ENCODE measurements at places on chromosomes 6 and 20.

- no peak for DNase-seq
Measured at GRCh38 chr6:164379795-164380194, 929.6 kb downstream of the C6orf118 start.

- DNase-seq = no peak
Measured at GRCh38 chr6:40377173-40377806, 209.9 kb downstream of the LRFN2 start.

DNA sequence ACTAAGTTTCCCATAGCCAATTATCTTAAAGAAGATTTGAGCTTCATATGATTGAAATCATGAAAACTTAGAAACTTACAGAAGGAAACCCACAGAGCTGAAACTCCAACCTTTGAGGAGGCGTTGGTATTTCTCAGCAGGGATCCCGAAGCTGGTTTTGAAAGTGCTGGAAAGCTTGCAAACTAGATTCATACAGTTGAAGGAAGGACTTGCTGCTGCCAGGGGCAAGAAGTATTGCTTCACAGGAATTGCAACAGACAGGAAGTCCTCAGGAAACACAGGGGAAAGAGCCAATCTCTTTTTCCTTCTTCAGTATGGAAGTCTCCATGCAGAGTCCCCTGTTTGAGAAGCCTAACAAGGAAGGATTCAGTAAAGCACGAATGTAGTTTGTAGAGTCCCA lies 419.7 kb downstream of the CD109 start:
- DNase-seq = no peak

DNA sequence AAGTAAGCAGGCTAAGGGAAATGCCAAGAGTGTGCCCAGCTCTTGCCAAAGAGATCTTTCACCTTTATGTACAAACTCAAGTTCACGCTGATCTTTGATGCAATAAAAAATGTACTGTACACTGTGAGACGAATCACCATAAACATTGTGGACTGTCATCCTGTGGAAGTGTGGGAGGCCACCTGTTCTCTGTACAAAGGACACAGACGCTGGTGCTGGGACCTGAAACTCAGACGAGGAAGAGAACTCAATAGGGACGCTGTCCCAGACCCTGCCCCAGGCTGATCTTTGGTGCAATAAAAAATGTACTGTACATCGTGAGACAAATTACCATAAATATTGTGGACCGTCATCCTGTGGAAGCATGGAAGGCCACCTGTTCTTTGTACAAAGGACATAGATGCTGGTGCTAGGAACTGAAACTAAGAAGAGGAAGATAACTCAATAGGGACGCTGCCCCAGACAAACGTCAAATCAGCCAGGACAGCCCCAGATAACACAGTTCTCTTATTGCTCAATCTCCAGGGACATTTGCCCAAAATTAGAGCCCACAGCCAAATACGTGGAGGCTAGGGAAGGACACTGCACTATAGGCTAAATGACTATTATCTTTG lies 312.7 kb upstream of the SGK1 start:
- no peak for DNase-seq

- no peak for DNase-seq
Measured at GRCh38 chr6:166348305-166348949, 6.1 kb upstream of the SFT2D1 start.

DNA sequence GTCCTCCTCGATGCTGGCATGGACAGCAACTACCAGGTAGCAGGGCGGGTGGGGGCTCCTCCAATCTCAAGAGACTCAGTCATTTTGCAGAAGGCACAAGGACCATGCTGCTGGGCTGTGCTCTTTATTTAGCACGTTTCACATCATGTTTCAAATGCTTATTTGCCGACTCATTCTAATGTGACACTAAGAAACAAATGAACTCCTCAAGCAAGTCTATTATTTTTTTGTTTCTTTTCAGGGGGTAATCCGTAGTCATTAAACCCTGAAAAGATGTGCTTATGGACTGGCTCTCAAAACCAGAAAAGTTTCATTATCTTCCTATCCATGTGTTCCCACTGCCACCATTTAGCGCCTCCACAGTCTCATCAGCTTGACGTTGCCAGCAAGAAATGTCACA lies 92.9 kb downstream of the ANKS1A start:
- no peak for DNase-seq

- DNase-seq = no peak
Measured at GRCh38 chr6:74510878-74511277, 695.0 kb downstream of the COL12A1 start.

- DNase-seq = no peak
Measured at GRCh38 chr20:37327748-37328147, 18.2 kb upstream of the SRC start.

DNA sequence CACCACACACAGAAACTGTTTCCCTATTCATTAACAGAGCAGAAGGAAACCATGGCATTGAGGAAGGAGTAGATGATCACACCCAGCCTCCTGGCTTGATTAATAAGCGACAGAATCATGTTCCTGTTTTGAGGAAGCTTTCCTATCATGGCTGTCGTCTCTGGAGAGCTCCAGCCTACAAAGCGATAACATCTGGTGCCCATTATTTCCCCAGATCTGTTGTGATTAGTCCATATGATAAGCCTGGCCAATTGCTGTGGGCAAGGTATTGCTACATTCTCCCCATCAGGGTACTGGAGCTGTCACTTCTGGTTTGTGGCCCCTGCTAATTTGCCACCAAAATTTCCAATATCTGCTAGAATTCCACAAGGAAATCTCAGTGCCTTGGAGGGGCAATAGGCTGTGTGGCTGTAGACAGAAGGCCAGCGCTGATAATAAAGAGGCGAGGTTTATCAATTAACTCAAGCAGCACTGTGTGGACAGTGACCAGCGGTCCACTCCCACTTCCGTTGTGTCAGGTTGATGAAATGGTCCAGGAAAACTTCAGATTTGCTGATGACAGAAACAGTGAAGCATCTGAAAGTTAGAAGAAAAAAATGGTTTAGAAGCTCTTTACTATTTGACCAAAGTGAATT lies 66.4 kb downstream of the OLIG3 start:
- no peak for DNase-seq

DNA sequence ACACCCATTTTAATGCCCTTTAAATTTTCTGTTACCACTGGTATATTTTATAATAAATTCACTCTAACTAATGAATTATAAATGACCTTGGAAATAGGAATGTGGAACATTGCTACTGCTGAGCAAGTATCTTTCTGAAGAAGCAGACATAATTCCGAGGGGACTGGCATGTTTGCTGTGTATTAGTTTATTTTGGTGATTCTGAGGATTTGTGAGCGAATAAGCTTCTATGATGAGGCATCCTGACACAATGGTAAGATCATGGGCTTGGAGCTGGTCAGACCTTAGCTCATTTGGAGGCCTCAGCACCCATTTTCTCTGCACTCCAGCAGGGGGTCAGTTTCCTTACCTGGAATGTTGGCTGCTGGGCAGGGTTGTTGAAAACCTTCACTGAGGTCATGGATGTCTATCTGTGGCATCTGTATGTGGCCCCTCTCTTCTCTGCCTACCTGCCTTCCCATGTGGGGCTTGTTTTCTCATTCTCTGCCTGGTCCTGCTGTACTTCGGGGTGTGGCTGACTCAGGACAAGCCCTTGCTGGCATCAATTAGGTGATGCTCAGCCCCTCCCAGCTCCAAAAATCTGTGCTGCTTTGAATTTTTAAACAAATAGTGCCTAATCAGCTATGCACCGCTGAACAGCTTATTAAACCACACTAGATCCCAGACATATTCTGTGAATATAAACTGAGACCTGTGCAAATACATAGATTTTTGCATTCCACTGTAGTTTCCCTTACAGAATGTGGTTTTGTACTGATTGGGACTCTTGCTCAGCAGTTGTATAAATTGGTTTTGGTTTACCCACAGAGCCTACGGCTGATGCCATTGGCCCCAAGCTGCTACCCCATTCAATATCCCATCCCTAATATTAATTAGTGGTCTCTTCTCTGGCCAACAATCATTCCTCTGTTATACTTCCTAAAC lies 10.7 kb downstream of the ARID1B start:
- no peak for DNase-seq

DNA sequence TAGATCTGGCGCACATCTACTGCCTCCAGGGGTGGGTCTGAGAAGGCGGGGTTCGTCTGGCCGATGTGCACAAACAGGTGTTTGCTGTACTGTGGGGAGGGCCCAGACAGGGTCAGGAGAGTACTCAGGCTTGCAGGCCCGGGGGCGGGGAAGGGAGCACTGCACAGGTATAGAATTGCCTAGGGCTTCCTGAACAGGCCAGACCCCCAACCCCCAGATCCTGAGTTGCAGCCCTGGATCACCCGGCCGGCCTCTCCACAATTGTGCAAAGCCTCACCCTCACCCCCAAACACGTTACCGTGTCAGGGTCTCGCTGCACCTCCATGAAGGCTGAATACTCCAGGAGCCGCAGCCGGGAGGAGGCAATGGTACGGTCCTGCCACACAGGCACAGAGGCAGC lies 7.8 kb downstream of the RPL10A start:
- no peak for DNase-seq

DNA sequence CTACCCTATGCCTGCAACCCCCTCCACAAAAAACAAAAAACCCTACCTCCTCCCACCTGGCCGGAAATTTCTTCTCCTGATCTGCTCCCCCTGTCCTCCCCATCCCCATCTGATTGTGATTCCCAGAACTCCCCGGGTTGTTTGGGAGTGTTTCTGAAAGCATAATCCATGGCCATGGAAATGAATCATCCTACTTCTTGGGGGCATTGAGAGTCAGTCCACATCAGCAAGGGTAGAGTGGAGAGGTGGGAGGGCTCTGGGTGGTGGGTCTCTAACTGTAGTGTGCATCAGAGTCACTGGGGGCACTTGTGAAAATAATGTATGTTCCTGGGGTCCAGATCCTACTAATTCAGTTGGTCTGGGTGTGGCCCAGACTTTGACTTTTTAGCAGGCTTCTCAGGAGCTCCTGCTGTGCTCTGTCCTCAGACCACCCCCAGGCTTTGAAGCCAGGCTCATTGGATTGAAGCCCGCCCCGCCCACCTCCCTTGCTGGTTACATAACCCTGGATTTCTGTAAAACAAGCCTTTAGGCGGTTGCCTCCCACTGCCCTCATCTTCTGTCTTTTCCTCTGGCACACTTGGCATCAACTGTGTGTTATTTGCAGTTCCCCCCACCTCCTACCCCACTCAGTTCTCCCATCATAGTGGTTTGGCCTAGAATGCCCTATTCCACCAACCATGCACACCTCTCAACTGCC lies 10.5 kb downstream of the PIGT start:
- no peak for DNase-seq

DNA sequence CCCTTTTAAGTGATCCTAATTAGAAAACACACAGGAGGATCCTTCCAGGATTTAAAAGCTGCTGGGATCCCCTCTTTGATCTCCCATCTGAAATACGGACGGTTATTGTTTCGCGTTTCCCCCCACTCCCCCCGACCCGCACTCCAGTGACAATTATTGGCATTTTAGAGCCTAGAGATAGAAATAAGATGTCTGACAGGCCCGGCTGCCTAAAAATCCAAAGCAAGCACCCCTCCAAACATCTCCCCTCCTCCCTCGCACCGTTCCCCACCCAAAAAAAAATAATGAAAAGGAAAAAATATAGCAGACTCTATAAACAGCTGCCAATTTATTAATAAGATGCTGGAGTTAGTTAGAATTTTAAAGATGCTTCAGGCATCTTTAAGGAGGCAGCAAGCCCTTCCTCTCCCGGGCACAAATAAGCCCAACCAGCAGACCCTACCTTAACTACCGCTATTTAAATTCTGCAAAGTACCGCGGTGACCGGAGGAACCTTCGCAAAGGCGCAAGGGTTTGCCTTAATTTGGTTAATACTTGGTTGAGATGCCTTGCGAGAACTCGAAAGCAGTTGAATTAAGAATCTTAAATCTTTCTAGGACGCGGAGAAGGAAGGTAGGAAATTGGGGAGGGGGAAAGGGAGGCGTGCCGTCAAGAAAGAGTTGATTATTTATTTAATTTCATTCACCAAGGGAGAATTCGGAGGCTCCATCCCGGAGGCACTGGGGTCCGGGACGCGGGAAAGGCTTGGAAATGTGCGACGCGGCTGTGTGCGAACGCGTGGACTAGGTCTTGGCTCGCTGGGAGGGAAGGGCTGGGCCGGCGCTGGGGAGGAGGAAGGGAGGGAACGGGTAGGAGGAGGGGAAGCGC lies 1.5 kb upstream of the ISM1 start:
- peak; percentile 20 for DNase-seq

DNA sequence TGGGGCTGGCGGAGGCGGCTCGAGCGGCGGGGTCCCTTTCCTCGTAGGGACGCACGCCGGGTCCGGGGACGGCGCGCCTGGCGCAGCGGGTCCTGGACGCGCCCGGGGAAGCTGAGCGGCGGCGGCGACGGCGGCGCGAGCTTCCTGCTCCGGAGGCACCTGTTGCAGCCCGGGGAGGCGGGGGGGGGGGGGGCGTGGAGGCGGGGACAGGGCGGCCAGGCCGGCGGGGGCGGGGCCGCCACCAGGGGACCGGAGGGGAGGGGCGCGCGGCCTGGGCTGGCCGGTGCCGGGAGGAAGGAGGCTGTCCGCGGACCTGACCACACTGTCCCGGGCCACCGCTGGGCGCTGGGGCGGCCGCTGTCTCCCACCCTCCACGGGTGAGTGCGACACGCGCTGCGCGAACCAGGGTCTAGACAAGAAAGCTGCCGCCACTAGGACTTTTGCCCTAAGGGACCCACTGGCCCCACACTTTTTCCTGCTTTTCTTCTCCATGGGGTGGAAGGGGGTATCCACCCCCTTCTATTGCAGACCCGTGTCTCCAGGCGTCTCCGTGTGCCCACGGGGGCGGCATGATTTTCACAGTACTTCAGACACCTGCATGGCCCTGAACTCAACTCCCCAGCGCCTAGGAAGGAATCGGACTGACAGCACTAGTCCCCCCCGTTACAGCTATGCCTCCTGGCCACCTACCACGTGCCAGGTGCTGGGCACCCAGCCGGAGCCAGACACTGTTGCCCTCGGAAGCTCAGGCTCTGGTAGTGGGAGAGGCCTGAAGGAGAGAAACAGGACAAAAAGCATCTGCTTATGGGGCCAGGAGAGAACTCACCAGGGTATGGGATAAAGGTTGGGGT lies at the start of gene NFATC2:
TSS of gene NFATC2 (minus strand) at position 149 of the 851 bp plus-strand sequence. CDS start 220 bp downstream, outside the sequence.
- DNase-seq = peak; percentile 81

DNA sequence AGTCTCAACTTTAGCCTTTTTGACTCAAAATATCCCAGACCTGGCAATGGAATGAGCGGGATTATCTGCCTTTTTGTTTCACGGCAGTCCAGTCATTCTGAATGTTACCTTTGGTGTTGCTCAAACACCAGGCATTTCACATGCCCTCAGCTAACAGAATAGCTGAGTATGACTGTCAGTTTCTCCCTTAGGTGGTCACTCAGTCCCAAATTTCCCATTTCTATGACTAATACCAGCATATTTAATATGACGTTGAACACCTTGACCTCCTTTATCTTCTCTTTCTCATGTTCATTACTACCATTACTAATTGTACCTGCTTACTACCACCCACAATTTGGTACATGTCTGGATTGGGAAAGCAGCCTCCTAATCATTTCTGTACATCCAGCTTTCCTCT lies 65.2 kb downstream of the EDN1 start:
- DNase-seq = no peak

Data from CD4-positive, alpha-beta T cell treated with Interleukin-17A for 4 hours (primary cell).